ENCODE measurements at places on chromosomes 7 and 10. TPM values are rescaled to one million over a fixed set of nuclear protein-coding genes. Genes with fewer than 3 reads are reported as not detected.

Gene FOXI2
- 0.14 TPM for total RNA-seq

- H3K27me3 ChIP-seq, result no peaks in the 10 kb centered on the region
- no peaks in the 10 kb centered on the region for H3K36me3 ChIP-seq
- H3K27ac ChIP-seq, result no peak overlapping the region
These were observed 135.0 kb downstream of the ADAM22 start for GRCh38 chr7:88069093-88069492.

DNA sequence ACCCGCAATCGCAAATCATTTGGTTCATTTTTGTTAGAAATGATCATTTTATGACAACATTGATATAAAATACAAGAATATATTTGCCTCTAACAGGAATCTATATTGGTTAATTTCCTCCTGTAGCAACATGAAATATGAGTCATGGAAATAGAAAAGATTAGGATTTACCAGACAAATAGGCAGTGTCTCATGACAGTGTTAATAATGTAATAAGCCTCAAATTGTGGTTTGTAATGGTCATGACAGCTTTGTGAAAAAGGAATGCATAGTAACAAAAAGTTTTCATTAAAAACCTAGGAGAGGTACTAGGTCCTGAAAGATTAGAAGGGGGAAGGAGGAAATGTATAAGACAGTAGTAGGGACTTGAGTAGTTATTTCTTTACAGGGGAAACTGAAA lies 7.9 kb upstream of the SLK start:
- DNase-seq, result no peak
- no peak overlapping the region for H3K27ac ChIP-seq
- no peaks in the 10 kb centered on the region for H3K36me3 ChIP-seq
- no peaks in the 10 kb centered on the region for H3K27me3 ChIP-seq

DNA sequence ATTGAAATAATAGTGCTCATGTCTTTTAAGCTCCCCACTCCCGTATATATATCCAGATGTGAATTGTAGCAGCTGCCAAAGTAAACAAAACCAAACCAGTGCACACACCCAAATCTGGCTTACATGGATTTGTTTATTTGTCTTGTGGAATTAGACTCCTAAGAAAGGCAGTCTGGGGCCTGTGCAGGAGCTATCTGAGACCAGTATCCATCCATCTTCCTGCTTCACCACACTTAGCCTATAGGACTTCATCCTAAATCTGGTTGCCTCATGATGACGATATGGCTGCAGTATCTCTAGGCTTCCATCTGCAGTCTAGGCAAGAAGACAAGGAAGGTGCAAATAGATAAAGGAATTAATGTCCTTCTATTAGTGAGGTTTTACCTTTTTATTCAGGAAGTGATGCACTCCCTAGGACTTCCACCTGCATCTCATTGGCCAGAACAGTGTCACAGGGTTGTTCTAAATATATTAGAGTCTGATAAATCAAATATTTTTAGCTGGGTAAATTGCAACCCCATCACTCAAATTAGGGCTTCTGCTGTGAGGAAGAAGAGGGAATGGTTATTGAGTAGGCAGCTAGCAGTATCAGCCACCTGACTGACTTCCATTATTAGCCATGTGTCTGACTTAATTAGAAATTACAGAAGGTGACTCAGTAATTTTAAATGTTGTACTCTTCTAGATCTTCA lies 6.0 kb downstream of the WIPF3 start:
- H3K27me3 ChIP-seq, result no peaks in the 10 kb centered on the region
- no peaks in the 10 kb centered on the region for H3K4me1 ChIP-seq
- H3K4me3 ChIP-seq, result no peak overlapping the region
- no peak overlapping the region for H3K27ac ChIP-seq

- DNase-seq, result no peak
- no peak overlapping the region for H3K4me3 ChIP-seq
- H3K36me3 ChIP-seq, result no peaks in the 10 kb centered on the region
These were observed 32.7 kb downstream of the EEPD1 start for GRCh38 chr7:36185756-36186155.

DNA sequence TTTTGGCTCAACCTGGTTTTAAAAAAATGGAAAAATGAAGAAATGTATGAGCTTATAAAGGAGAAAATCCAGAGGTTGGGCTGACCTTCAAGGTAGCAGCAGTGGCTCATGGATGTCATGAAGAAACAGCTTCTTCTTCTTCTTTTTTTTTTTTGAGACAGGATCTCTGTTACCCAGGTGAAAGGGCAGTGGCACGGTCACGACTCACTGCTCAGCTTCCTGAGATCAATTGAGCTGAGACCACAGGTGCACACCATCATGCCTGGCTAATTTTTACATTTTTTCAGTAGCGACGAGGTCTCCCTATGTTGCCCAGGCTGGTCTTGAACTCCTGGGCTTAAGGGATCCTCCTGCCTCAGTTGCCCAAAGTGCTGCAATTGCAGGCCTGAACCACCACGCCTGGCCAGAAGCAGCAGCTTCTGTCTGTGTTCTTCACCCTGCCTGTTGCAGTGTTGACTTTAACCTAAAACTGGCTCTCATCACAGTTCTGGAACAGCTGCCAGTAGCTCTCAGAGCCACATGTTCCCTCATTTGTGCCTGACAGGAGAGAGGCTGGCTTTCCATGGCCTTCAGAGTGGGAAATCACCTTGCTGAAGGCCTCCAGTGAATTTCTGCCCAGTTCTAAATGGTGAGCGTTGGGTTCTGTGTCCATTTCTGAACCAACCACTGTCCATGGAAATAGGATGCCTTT lies 117.7 kb downstream of the PFKFB3 start:
- H3K27me3 ChIP-seq, result no peaks in the 10 kb centered on the region
- DNase-seq, result no peak
- H3K27ac ChIP-seq, result no peak overlapping the region

GRCh38 chr7:90760892-90761291 lies 164.8 kb downstream of the CDK14 start:
- H3K27me3 ChIP-seq, result no peaks in the 10 kb centered on the region
- H3K4me3 ChIP-seq, result no peak overlapping the region
- no peak overlapping the region for H3K27ac ChIP-seq
- no peaks in the 10 kb centered on the region for H3K4me1 ChIP-seq
- no peak for DNase-seq

DNA sequence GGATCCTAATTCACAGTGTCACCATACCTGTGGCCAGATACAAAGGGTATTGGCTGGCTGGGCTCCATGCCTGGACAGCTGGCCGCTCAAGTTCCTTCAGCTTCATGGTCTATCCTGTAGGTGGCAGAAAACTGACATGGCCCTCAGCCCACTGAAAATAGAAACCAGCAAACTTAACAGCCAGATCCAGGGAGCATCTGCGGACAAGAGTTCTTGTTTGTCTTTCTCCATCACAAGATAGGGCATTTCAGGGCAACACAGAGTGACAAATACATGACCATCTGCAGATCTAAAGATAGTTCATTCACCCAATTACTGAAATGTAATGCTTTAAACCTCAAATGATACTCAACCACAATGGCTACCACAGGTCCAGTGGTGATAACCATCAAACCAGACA lies 2.8 kb downstream of the SEC31B start:
- H3K27ac ChIP-seq, result no peak overlapping the region
- no peaks in the 10 kb centered on the region for H3K4me1 ChIP-seq
- no peak for DNase-seq
- H3K4me3 ChIP-seq, result no peak overlapping the region
- H3K27me3 ChIP-seq, result no peaks in the 10 kb centered on the region

Measured in uterus (tissue), 4 donors.